ENCODE measurements at places on chromosomes 13 and 19. TPM values are rescaled to one million over a fixed set of nuclear protein-coding genes. Genes with fewer than 3 reads are reported as not detected.

SIRT2 gene
- total RNA-seq = 33.1 TPM

DNAAF3 gene
- 0.28 TPM for total RNA-seq

MEDAG gene
- total RNA-seq = 0.30 TPM

TMC4 gene
- total RNA-seq = 2.3 TPM

C2CD4C gene
- total RNA-seq = 0.28 TPM

KCTD15 gene
- 12.3 TPM for total RNA-seq

USP12 gene
- total RNA-seq = 25.4 TPM

CILP2 gene
- total RNA-seq = 0.12 TPM

KCTD4 gene
- not detected for total RNA-seq

SHISA2 gene
- total RNA-seq = 0.12 TPM

DNAJB1 gene
- 51.4 TPM for total RNA-seq

- H3K27me3 ChIP-seq = no peaks in the 10 kb centered on the region
- no peaks in the 10 kb centered on the region for H3K36me3 ChIP-seq
- H3K27ac ChIP-seq = no peak overlapping the region
- no peak for DNase-seq
Measured at GRCh38 chr19:17475541-17476115, 5.3 kb downstream of the SLC27A1 start.

DNA sequence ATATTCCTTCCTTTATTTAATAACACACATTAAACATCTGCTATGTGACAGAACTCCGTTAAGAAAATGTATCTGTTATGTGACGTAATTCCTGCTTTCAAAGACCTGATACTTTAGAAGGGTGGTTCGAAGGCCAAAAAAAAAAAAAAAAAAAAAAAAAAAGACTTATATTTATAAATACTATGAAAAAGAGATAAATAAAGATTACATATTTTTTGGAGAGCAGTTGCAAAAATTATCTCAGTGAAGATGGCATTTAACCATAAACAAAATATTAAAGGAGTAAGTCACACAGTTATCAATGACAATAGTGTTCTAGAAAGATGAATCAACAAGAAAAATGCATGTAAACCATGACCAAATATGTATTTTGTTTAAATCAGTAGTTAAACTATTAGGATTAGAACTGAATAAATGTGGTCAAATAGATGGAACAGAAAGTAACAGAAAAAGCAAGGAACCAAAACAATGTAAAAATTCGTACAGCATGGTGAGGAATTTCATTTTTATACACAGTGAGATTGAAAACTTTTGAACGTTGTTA, 612.3 kb upstream of the SLITRK5 start:
- no peak for DNase-seq
- H3K4me3 ChIP-seq = no peak overlapping the region
- no peaks in the 10 kb centered on the region for H3K36me3 ChIP-seq

- no peak for DNase-seq
- no peaks in the 10 kb centered on the region for H3K27me3 ChIP-seq
- H3K36me3 ChIP-seq = no peaks in the 10 kb centered on the region
- H3K4me1 ChIP-seq = no peaks in the 10 kb centered on the region
- H3K4me3 ChIP-seq = no peak overlapping the region
Measured at GRCh38 chr13:60838581-60838980, 441.6 kb downstream of the TDRD3 start.

DNA sequence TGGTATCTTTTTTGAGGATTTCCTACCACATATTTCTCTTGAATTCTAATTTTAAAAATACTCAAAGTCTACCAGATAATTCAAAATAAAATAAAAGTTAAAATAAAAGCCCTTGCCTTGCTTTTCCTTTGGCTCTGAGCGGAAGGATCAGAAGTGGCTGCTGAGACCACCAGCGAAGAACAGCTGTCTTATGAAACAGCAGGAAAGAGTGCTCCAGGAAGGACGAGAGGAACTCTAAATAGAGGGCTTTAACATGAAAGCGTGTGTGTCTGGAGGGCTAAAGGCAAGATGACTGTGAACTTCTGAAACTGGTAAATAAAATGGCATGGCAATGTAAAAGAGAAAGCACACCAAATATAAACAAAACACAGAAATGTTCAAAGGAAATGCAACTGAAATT, 521.5 kb upstream of the SPRY2 start:
- no peak overlapping the region for H3K27ac ChIP-seq
- no peaks in the 10 kb centered on the region for H3K27me3 ChIP-seq
- H3K4me1 ChIP-seq = no peaks in the 10 kb centered on the region
- no peak overlapping the region for H3K4me3 ChIP-seq
- H3K36me3 ChIP-seq = no peaks in the 10 kb centered on the region

DNA sequence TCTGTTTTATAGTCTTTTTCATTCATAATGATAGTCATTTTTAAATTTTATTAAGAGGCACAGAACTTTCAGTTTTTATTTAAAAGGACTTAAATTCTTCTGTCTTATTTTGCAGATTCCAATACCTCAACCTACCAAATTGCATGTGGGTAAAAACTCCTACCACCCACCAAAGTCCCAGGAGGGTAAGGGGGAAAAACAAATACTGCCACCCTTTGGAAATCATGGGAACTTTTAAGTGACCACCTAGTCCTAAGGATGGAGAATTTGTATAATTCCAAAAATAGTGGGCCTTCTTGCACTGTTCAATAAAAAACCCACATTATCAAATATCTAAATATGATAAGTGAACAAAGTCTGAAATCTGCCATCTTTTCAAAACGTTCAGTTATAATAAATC, 9.7 kb downstream of the SUPT20H start:
- H3K27ac ChIP-seq = no peak overlapping the region
- no peak overlapping the region for H3K4me3 ChIP-seq
- no peaks in the 10 kb centered on the region for H3K4me1 ChIP-seq
- H3K27me3 ChIP-seq = no peaks in the 10 kb centered on the region

DNA sequence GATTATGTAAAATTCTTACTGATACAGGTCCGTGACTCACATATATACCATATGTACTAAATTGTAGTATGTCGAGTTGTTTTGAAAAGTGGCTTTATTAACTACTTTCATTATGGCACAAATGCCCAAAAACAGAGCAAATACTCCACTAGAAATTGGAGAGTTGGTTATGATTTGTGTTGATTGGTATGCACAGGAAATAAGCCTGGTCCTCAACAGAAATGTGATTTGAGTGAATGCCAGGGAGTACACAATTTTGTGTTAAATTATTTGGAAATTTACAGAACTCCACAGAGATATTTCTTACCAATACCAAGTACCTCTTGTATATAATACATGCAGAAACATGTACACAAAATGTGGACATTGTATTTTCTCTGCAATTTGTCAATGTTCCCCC, 676.7 kb downstream of the PCDH9 start:
- H3K4me3 ChIP-seq = no peak overlapping the region
- no peak overlapping the region for H3K27ac ChIP-seq
- no peaks in the 10 kb centered on the region for H3K36me3 ChIP-seq

GRCh38 chr13:74466020-74466419, 331.8 kb upstream of the KLF12 start:
- H3K36me3 ChIP-seq = no peaks in the 10 kb centered on the region
- no peak overlapping the region for H3K4me3 ChIP-seq
- H3K4me1 ChIP-seq = no peaks in the 10 kb centered on the region
- no peak overlapping the region for H3K27ac ChIP-seq
- no peak for DNase-seq

DNA sequence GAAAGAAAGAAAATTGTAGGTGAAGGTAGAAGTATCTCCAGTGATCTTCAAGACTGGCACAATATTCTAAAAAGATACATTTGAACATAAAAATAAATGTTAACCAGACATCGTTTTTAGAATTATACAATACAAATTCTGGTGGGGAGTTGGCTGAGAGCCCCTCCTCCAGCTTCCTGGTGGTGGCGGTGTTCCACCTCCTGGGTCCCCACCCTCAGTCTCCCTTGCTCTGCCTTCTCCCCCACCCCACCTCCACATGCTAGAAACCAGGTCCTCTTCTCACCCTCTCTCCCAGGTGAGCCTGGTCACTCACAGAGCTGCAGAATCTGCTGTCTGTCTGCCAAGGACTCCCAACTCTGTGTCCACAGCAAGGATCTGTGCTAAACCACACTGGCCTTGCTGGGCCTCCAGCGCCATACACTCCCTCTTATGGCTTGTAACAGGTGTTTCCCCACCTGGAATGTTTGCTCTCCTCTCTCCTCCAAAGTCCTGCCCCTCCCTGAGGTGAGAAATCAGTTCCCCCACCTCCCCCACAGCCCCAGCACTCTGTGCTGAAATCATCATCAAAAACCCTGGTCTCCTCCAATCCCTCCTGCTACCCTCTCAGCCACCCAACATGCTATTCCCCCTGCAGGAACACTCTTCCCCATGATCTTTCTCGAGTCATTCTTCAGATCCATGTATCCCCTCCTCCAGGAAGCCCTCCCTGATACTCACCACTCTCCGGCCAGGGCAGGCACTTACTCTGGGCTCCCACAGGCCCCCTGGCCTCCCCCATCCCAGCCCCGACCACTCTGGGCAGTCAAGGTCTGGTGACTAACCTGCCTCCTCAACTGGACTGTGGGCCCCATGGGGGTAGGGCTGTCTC, 20.5 kb upstream of the CYP2S1 start:
- H3K4me1 ChIP-seq = no peaks in the 10 kb centered on the region
- no peak overlapping the region for H3K4me3 ChIP-seq
- H3K27ac ChIP-seq = no peak overlapping the region
- DNase-seq = no peak
- H3K36me3 ChIP-seq = no peaks in the 10 kb centered on the region

DNA sequence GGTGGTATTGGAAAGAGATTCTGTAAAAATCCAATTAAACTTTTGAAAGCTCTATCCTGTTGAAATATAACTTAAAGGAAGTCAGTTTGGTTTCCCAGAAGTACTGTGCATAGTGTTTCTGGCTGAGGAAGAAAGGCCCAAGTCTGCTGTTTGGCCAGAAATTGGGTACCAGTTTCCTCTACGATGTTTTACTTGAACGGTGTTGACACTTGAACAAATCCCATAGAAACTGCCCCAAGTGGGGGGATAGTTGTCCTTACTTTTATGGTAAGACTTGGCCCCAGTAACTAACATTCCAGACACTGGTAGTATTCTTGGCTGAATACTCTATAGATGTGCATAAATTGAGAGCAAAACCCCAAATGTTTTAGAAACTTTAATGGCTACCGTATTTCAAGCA, 14.2 kb downstream of the KLF5 start:
- DNase-seq = no peak
- H3K4me3 ChIP-seq = no peak overlapping the region
- H3K27me3 ChIP-seq = no peaks in the 10 kb centered on the region
- H3K27ac ChIP-seq = no peak overlapping the region

DNA sequence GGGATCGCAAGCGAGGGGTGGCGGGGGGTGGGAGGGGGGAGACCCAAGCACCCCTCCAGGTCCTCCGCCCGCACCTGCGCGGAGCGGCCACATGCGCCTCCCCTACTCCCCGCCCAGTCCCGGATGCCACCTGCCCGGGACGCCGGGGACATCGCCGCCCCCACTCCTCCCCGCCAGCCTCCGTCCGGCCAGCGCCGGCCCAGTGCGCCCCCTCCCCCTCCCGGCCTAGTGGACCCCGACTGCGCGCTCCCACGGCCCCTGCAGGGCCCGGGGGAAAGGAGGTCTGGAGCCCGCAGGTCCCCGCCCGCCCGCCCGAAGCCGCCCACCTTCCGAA, 263 bp downstream of the RHPN2 start:
- DNase-seq = peak; percentile 75
- H3K27me3 ChIP-seq = no peaks in the 10 kb centered on the region
- H3K4me3 ChIP-seq = peak overlapping the region; percentile 70

GRCh38 chr13:71219698-71220415, 647.1 kb downstream of the DACH1 start:
- H3K36me3 ChIP-seq = no peaks in the 10 kb centered on the region

DNA sequence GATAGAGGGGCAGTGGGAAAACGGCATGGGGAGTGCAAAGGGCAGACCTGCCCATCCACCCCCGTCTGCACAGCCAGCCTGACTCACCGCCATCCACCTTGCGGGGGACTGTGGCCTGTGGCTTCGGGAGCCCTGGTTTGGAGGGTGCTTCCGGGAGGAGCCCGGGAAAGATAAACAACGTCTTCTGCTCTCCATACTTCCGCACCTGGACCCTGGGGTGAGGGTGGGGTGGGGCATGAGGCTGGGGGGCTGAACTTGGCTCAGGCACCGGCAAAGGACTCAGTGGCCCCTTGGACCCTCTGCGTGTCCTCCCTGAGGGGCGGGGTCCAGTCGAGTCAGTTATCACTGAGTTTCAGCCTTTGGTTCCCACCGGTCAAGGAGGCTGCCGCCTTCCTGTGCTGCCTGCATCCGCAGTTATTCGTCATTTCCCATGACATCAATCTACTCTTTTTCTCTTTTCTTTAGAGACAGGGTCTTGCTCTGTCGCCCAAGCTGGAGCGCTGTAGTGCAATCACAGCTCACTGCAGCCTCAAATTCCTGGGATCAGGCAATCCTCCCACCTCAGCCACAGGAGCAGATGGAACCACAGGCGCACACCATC, 3.2 kb downstream of the GPR108 start:
- H3K4me1 ChIP-seq = peaks cover 4% of the 10 kb centered on the region
- H3K36me3 ChIP-seq = no peaks in the 10 kb centered on the region
- H3K27me3 ChIP-seq = no peaks in the 10 kb centered on the region
- H3K27ac ChIP-seq = no peak overlapping the region
- DNase-seq = peak; percentile 50

- H3K27ac ChIP-seq = no peak overlapping the region
- H3K4me3 ChIP-seq = no peak overlapping the region
- no peaks in the 10 kb centered on the region for H3K36me3 ChIP-seq
- no peak for DNase-seq
- H3K4me1 ChIP-seq = no peaks in the 10 kb centered on the region
Measured at GRCh38 chr13:83633746-83634145, 248.5 kb downstream of the SLITRK1 start.

- no peaks in the 10 kb centered on the region for H3K36me3 ChIP-seq
- no peak overlapping the region for H3K4me3 ChIP-seq
- DNase-seq = no peak
- no peak overlapping the region for H3K27ac ChIP-seq
- no peaks in the 10 kb centered on the region for H3K4me1 ChIP-seq
Measured at GRCh38 chr13:23098161-23098907, 82.4 kb upstream of the SGCG start.

DNA sequence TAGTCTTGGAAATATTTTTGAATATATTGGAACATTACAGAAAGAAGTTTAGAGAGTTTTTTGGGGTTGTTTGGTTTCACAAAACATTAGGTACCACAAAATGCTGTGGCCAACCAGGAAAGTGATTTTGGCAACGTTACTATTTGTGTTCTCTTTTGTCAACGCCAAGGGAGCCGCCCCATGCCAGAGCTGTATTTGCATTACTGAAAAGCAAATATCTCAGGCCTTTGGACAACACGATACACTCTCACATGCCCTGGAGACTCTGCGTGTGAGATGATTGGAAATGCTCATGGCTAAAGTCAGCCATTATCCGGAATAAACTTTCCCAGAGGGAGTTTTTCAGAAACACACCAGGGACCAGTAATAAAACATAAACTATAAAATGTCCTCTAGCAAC, 324.6 kb downstream of the SHISA2 start:
- peak; percentile 75 for DNase-seq
- H3K27me3 ChIP-seq = no peaks in the 10 kb centered on the region
- no peaks in the 10 kb centered on the region for H3K4me1 ChIP-seq
- no peak overlapping the region for H3K27ac ChIP-seq

DNA sequence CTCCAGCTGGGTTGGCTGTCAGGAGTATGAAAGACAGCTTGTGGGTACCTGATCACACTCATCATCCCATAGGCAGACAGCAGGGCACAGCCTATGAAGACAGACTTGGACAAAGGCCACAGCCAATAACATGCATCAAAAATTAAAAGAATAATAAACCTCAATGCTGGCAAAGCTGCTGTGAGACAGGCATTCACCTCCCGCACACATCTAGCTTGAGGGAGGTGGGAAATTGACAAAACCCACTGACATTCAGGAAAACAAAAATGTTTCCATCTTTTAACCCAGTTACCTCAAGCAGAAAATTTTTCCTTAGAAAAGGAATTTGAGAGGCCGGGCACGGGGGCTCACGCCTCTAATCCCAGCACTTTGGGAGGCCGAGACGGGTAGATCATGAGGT, 14.4 kb downstream of the IL12RB1 start:
- no peaks in the 10 kb centered on the region for H3K27me3 ChIP-seq
- no peaks in the 10 kb centered on the region for H3K36me3 ChIP-seq
- H3K27ac ChIP-seq = no peak overlapping the region
- no peaks in the 10 kb centered on the region for H3K4me1 ChIP-seq
- H3K4me3 ChIP-seq = no peak overlapping the region

Data from right lobe of liver (tissue), 6 donors.